ENCODE measurements at places on chromosomes 5 and 9.

DNA sequence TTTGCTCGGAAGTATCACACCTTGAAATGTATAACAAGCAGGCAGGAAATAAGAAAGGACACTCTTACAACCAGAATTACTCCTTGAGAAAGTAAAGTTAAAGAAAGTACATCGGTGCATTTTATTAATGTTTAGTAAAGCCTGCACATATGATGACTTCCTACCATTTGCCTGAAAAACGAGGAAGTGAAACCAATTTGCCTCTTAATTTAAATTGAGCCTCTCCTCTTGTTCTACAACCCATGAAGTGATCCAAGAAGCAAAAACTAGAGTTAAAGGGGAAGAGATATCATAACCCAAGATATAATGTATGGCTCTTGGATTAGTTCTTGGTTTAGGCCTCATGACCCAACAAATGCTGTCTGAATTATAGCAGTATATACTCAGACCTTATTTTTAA lies 95.6 kb downstream of the GNAQ start:
- DNase-seq, result no peak

DNA sequence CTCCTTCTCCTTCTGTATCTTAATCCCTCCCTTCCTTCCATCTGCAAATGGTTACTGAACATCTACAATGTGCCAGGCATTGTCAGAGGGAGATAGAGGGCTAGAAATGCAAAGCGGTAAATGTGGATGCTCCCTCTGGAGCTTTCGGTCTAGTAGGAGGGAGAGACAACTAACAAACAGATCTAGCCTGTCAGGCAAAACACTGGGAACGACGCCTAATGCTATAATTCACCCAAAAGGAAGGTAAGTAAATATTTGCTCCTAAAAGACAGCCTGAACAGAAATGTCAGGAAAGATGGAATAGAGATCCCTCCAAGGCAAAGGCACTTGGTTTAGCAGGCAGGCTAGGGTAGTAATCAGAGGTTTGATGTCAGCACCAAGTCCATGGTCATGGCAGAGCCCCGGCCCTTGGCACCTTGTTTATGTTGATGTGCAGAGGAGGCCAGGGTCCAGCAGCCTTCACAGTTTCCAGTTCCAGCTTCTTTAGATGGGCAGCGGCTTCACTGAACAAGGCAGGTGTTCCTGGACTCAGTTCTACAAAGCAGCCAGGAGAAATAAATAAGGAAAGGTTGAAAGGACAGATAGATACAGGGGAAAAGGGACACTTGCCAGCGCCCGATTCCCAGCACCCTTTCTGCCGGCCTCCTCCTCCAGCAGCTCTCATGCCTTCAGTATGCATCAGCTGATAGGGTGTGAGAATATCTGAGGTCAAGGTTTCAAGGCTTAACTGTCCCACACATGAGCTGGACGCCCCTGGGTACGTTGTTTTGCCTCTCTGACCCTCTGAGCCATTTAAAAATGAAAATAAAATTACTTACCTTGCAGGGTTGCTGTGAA lies 46.5 kb upstream of the FRRS1L start:
- no peak for DNase-seq

DNA sequence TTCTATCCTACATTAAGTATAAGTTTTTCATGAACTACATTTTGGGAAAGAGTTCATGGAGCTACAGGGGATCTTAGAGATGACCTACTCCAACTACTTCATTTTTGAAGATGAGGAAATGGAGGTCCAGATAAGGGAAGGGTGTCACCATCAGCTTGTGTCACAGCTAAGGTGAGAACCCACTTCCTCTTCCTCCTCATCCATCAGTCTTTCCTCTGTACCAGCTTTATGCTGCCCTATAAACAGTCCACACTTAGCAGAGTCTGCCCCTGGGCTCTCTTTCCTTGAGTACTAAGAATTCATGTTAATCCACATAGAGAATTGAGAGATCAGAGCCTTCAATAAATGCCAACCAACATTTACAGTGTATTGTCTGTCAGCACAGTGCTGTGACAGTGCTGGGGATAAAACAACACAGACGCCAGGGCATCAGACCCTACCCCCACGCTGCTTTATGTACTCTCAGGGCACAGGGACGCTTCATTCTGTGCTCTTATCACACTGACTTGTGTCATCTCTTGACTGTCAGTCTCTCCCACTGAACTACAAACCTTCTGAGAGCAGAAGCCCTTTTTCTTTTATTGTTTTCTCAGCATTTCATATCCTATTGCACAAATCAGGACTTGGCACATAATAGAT lies 22.1 kb downstream of the ADRB2 start:
- DNase-seq, result no peak

- DNase-seq, result no peak
Observed at GRCh38 chr9:133779516-133780403, 41.6 kb upstream of the SARDH start.

- no peak for DNase-seq
Observed at GRCh38 chr9:113516840-113517577, 53.5 kb downstream of the RGS3 start.

GRCh38 chr5:61332851-61333320 lies 828 bp downstream of the ZSWIM6 start:
- no peak for DNase-seq
